ENCODE measurements at places on chromosomes 3 and 15.
A peak's percentile ranks its signal among the peaks of the same experiment; 100 is the strongest.

GRCh38 chr3:10527295-10528001 is 22.1 kb upstream of the ATP2B2 start:
- no peak for DNase-seq

- DNase-seq: no peak
Observed at GRCh38 chr3:23991306-23991682, 46.2 kb downstream of the NR1D2 start.

DNA sequence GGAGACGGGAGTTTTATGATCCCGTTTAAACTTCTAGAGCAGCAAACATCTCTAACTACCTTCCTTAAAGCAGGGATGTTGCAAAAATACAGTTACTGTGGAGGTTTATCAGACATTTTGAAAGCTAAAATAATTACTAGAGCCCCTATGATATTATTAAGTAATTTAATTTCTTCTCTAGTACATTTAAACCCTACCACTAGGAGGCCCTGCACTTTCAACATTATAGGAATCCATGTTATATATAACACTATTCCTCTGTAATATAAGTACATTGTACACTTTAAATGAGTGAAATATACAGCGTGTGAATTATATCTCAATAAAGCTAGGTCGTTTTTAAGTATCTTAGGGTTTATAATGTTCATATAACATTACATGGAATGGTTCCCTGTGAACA is 11.5 kb downstream of the SETMAR start:
- no peak for DNase-seq

DNA sequence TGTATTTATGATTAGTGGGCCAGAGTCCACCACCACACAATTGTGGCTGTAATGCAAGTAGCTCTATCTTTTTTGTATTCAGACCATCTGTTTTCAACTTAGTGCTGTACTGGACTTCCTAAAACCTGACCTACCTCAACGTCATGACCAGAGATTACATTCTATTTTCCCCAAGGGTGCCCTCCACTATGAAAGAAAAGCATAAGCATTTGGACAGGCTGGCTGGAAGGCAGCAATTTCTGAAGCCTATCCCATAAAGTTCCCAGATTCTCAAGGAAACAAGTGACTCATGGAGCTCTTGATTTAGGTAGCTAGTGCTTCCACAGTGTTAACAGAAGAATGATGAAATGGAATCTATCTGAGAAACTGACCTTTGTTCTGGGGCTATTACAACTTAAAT is 75.8 kb downstream of the COL8A1 start:
- no peak for DNase-seq

- DNase-seq: no peak
Observed at GRCh38 chr3:101829437-101829830, 19.9 kb upstream of the NFKBIZ start.

DNA sequence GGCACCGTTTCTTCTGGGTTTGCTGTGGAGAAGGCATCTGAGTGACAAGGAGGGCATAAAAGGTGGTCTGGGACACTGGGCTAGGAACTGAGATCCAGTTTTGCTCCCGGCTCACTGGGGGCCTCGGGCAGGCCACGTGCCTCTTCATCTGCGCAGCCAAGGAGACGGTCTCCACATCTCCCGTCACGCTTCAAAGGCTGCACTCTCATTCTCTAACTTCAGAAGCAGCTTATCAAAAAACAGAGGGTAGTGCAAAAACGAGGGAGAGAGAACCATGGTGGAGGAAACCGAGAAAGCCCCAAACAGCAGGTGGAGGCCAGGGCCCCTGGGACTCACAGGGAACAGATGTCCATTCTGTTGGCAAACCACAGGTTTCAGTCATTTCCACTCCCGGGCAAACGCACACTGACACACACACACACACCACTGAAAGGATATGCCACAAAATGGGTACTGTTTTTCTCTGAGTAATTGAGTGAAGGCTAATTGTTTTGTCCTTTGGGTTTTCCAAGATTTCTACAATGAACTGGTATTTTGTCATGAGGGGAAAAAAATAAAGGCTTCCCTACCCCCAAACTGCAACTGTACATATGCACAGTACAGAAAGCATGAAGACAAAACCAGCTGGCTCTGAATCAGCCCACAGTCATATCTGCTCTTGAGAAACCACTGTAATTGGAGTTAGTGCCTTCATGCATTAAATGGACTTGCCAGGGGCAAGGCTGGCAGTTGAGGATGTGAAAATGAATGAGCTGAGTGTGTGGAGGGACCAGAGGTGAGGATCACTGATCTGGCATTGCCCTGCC is 71.9 kb downstream of the MGLL start:
- peak; percentile 86 for DNase-seq

GRCh38 chr15:76987896-76988860 is 6.7 kb upstream of the PSTPIP1 start:
- no peak for DNase-seq

DNA sequence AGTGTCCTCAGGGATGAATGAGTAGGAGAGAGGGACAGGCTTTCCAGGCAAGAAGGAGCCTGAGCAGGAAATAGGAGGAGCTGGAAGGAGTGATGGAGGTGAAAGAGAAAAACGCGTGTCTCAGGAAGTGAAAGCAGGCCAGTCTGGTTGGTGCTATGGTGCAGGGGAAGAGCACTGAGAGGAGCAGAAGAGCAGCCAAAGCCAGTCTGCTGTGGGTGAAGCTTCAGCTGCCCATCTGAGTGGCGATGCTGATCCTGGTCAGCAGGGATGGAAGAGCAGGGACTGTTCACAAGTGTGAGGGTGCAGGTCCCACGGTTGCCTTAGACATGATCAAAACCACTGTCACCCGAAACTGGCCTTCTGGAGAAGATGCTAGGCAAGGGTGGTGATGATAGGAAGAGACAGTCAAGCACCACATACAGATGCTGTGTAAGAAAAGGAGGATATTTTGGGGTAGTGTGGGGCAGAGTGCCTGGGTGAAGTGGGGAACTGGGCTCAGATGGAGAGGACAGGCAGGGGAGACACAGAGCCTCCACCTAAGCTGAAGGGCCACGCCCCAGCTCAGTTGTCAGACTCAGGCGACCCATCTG is 5.5 kb upstream of the KY start:
- no peak for DNase-seq

DNA sequence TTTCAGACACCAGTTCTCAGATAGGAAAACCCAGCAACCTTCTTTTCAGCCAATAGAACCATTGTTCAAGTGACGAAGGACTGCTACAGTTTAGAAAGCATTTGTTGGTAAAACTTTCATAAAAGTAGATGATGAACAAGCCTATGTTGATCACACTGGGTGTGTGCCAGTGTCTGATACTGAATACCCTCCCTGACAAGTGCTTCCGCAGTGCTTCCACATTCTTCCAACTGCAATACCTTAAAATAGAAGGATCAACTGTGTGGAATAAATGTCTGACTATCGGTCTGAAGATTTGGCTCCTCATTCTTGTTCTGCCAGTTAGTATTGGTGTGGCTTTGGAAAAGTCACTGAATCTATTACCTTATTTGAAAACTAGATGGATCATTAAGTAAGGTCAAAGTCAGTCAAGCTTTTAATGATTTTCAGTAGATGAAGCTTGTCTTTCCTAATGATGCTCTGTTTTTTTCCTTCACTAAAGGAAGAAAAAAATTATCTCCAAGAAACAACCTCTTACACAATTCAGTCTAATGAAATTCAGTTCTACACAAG is 479.4 kb upstream of the CBLB start:
- peak; percentile 66 for DNase-seq

GRCh38 chr3:46455231-46456115 is 9.2 kb downstream of the LTF start:
- DNase-seq: no peak

- DNase-seq: peak; percentile 60
Observed at GRCh38 chr3:183117056-183117455, 17.8 kb upstream of the MCCC1 start.

DNA sequence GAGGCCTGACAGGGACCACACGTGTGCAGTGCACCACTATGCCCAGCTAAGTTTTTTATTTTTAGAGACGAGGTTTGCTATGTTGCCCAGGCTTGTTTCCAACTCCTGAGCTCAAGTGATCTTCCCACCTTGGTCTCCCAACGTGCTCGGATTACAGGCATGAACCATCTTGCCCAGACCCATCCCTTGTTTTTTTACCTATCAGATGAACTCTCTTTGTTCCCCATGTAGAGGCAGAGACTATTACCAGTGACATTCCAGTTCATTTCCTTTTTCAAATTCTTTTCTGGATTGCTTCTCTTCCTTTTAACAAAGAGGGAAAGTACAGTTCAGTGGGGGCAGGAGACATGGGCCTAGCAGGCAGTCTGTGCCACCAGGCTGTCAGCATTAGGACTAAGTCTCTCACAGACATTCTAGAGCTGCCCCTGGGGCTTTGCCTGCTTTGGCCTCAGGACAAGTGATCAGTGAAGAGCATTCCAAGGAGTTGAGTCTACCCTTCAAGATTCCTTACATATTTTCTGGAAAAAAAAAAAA is 103.5 kb upstream of the SLC7A14 start:
- DNase-seq: no peak

DNA sequence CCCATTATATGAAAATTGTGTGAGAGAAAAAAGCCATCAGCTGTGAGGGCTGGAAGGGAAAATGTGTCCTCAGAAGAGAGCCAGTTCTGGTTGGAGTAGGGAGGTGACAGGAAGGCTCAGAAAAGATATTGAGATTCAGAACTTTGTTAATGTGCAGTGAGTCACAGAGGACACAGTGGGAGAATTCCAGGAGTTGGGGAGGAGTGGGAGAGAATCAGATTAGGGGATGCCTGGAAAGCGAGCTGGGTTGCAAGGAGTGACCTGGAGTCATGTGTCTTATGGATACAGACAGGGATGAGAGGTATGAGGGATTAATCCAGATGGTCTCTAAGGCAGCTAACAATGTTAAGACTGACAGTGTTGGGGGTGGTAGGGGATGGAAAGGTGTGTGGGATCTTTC is 67.5 kb downstream of the CHST2 start:
- no peak for DNase-seq

- DNase-seq: no peak
Observed at GRCh38 chr3:27596334-27596841, 112.2 kb upstream of the SLC4A7 start.

DNA sequence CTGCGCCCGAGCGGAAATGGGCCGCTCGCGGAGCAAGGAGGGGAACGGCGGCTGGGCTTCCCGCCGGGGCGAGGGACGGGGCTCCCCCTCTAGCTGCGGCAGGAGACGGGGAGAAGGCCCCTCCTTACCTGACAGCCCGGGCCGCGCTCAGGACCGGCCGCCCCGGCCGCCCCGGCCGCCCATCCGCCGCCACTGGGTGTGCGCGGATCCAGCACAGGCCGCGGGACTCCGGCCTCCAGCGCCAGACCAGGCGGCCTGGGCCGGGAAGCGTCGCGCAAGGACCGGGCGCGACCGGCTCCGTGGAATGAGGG is 296 bp downstream of the TPRA1 start:
- no peak for DNase-seq

GRCh38 chr3:118447339-118447738 is 587.3 kb downstream of the IGSF11 start:
- no peak for DNase-seq

DNA sequence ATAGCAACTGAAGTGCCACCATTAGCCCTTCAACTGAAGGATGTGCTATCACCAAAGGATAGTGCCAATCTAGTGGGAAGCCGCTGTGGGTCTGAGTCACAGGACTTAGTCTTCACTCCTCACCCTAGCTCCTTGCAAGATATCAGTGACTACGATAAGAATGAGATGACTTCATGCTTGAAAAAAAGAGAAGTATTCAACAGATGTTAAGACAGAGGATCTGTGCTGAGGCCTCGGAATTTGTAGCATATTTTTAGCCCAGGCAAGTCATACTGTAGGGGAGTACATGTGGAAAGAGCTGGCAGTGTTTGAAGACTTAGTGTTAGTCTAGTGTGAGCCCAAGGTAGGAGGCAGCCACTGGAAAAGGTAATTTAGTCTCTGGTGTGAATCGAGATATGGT is 270.7 kb upstream of the LRTM1 start:
- DNase-seq: no peak

- no peak for DNase-seq
Observed at GRCh38 chr3:150177673-150178381, 207.1 kb upstream of the PFN2 start.

DNA sequence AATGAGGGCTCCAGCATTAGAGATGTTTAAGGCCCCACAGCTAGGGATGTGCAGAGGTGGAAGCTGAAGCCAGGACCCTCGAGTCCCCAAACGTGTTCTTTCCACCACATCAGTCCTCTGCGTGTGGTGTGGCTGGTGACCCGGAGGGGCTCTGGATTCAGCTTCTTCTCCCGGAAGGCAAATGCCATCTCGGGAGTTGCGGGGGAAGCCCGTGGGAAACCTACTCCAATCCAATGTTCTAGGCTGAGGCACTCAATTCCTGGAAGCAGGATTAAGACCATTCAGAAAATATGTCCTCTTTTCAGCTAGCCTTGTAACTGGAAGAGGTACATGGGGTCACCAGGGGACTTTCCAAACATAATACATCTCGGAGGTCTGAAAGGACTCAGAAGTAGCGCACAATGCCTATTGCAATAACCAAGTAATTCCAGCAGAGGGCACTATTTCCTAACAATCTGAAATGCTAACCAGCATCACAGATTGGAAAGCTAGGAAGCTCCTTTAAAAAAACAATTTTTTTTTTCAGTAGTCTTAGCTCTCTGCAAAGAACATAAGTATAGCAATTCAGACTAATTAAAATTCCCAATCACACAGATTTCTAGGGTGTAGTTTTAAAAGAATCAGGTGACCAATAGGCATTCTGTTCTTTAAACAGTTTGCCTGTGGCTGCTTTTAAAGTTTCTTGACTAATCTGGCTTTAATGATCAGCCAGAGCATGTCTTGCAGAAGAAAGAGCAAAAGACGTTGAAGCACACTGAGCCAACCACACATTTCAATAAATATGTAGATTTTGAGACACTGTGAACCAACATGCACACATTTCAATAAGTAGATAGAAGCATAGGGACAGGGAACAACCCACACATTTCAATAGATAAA is 36.1 kb downstream of the BNC1 start:
- no peak for DNase-seq

DNA sequence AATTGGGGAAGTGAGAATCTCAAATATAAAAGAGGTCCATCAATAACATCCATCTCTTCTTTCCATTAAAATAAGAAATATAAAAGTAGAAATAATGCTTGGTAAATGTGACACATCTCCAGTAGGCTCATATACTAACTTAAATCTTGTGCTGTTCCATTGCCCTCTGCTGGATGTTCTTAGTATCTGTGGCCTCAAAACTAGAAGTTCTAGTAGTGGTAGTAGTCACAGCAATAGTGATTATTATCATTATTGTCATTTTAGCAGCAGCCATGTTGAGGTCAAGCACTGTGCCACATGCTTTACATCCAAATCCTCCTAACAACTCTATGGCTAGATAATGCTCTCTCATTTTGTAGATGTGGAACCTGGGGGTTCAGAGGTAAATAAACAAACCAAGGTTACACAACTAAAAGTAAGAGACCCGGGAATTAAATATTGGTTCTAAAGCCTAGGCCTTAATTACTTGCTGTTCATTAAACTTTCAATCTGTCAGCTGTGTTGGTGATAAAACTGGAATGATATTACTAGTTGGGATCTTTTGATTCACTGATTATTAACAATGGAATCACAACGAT is 20.2 kb upstream of the BTLA start:
- DNase-seq: peak; percentile 62

GRCh38 chr15:57624730-57625129 is 33.0 kb downstream of the MYZAP start:
- no peak for DNase-seq

- no peak for DNase-seq
Observed at GRCh38 chr15:33559207-33559890, 248.6 kb downstream of the RYR3 start.

GRCh38 chr3:151210676-151211381 is 7.8 kb upstream of the GPR171 start:
- DNase-seq: no peak
